ENCODE measurements at places on chromosomes 2 and 18.

GRCh38 chr2:6297238-6297637, 568.5 kb downstream of the CMPK2 start:
- no peak for DNase-seq

DNA sequence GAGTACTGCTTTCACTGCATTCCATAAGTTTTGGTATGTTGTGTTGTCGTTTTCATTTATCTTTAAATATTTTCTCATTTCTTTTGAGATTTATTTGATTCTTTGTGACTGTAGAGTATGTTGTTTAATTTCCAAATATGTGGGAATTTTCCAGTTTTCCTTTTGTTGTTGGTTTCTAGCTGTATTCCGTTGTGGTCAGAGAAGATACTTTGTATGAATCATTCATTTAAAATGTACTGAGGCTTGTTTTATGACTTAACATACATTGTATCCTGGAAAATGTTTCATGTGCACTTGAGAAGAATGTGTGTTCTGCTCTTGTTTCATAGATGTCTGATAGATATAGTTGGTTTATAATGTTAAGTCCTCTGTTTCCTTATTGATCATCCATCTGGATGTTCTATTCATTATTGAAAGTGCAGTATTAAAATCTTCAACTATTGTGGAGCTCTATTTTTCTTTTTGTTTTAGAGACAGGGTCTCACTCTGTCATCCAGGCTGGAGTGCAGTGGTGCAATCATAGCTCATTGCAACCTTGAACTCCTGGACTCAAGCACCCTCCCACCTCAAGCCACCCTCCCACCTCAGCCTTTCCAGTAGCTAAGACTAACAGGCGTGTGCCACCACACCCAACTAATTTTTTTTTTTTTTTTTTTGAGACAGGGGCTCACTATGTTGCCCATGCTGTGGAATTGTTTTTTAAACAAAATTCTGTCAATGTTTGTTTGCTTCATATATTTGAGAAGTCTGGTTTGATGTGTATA, 96.8 kb downstream of the TAF4B start:
- no peak for DNase-seq

GRCh38 chr2:228369400-228370031, 188.0 kb upstream of the SPHKAP start:
- DNase-seq, result no peak

DNA sequence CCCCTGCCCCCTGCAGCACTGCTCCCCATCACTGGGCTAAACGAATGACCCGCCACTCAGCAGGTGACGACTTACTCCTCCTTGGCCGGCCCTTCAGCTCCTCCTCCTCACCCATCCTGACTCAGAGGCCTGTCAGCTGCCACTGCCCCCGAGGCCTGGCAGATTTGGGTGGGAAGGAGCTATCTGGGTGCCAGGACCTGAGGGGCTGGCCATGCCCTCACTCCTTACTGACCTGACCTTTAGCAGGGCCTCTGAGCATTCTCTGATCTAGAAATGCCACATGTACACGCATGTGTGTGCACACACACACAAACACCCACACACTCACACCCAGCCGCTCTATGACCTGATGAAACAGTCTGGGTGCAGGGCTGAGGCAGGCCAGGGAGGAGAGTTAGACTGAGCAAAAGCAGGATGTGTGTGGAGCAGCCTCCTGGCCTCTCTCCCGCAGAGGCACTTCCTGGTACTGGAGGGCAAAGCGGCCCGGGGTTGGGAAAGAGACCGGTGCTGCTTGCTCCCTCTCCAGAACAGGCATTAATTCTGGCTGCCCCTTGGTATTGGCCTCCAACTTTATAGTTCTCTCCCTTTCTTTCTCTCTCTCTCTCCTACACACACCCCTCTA, 68.0 kb downstream of the ZFP36L2 start:
- no peak for DNase-seq

GRCh38 chr18:7079231-7079630, 38.4 kb downstream of the LAMA1 start:
- DNase-seq, result no peak

GRCh38 chr2:32553829-32554432, 73.9 kb upstream of the TTC27 start:
- no peak for DNase-seq

GRCh38 chr2:238081150-238081549, 19.0 kb upstream of the ESPNL start:
- DNase-seq, result no peak

DNA sequence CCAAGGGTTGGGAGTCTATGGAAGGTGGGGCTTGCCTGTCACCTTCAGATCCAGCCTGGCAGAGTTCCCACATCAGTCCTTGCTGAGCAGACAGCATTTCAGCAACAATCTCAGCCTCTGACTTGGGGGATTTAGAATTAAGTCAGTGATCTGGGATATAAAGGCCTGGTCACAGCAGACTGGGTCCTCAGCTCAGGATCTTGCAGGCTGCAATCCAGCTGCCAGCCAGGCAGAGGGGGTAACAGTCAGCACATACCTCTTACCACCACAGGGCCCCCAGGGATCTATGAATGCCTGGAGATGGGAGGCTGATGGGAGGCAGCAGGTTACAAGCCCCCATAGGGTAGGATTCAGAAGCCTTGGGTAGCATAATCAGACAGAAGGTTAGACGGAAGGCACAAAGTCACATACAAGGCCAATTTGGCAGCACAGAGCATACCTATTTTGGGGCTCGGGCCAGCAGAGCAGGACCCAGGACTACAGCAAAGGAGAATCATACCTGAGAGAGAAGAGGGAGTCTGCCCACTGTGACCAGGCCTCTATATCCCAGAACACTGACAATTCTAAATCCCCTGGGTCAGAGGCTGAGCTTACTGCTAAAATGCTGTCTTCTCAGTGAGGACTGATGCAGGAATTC, 163.5 kb downstream of the MTCL1 start:
- DNase-seq, result no peak

- no peak for DNase-seq
These were observed 192.5 kb downstream of the SMAD2 start for GRCh38 chr18:47737956-47738355.

DNA sequence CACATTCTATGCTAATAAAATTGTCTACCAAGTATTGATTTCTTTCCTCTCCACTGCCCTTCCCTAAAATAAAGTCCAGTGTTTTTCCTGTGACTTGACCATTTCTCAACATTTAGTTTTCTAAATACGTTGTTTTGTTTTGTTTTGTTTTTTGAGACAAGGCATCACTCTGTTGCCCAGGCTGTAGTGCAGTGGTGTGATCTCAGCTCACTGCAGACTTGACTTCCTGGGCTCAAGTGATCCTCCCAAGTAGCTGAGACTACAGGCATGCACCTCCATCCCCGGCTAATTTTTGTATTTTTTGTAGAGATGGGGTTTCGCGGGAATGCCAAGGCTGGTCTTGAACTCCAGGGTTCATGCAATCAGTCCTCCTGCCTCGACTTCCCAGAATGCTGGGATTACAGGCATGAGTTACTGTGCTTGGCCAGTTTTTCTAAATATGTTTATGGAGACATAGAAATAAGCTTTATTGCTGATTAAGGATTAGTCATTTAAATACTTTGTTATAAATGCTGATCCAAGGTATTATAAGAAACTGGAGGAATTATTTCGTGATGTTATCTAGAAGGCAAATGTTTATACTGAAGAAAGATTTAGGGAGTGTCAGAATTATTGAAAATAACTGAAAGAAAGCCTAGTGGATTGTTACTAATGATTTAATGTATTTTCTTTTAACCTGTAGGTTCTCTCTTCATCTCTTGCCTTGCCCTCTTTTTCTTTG, 5.7 kb upstream of the HTR2B start:
- no peak for DNase-seq

DNA sequence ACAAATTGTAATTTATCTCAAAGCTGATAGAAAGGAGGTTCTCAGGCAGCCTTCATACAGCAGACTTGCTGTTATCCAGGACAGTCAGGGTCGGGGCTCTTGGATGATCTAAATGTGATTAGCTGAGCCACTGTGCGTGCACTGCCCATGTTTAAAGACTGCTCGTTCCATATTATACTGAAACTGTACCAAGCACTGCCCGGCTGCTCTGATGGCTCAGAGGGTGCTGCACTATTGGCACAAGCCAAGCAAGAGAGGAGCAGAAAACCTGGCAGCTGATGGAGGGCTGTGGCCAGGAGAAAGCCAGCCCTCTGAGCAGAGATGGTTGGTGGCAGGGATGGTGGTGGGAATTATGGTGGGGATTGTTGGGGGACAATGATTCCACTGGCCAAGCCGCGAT, 63.4 kb downstream of the COL6A3 start:
- DNase-seq, result no peak

DNA sequence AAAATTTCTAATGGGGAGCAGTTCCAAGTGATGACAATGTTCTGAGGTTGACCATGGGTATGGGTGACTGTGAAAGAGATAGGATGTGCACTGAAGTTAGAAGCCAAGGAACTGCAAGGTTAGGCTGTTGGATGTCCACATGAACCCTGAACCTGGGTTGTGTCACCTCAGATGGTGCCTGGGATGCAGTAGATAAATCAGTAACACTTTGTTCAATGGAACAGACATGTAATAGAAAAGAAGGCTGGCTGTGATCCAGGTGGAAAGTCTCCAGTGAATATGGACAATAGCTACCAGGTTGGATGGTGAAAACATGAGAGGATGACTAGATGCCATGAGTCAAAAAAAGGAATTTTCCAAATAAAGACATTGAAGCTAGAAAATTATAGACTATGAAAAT, 131.4 kb downstream of the TRABD2A start:
- no peak for DNase-seq

DNA sequence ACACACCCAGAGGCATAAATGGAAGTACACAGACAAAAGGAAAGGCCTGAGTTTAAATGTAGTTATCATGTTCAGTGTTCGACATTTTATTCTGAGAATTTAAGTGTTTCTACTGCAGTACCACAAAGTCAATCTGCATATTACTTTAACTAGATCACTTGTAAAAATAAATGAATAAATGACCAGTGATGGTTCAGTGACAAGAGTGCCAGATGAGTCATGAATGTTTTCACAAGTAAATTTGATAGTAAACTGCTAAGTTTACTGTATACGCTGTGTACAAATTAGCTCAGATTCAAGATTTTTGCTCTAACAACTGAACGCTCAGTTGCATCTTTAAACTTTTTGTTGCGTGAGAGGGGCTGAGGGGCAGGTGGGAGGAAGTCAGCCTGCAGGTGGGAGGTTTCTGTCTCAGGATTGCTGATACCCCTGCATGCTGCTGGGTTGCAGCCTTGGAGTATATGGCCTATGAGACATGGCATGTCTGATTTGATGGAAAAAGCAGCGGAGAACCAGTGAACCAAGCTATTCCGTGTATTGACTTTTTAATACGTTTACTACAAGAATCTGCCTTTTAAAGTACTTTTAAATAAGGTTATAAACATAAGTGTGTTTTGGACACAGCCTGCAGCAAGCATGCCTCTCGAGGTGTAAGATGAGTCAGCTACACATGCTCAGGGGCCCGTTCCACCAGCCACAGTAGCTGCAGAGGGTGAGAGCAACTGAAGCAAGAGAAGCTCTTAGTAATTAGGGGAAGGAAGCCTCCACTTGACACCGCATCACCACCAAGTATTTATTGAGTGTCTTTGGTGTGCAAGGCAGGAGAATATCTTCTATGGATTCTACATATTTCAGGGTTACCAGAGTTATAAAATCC, 245.1 kb downstream of the NEDD4L start:
- no peak for DNase-seq

GRCh38 chr18:44579745-44580144, 100.9 kb upstream of the SETBP1 start:
- no peak for DNase-seq

DNA sequence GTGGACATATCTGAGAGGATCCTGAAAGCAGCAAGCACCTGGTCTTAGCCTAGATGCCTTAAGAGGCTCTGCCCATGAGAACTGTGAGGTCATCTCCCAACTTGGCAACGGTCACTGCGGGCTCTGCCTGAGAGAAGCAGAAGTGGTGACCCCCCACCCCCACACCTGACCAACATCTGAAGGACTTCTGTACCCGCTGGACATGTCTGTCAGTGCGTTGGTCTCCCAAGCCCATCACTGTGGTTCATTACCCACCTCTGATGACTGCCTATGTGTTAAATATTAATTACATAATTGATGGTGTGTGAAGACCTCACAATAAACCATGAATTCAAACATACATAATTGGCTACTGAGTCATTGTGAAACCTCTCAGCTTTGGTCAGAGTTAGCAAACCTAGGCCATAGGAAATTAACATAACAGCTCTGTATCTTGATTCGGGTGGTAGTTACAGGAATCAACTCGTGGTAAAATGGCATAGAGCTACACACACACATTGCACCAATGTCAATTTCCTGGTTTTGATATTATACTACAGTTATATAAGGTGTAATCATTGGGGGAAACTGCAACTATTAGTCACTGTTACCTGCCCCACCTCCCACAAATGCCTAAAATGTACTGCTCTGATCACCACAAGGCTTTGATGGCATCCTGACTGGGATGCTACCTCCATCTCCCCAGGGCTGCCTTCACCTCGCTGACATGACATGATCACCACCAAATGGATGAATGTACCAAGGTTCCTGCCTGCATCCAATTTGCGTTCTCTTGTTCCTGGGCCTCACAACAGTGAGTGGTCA, 4.3 kb upstream of the GALNT1 start:
- DNase-seq, result no peak

DNA sequence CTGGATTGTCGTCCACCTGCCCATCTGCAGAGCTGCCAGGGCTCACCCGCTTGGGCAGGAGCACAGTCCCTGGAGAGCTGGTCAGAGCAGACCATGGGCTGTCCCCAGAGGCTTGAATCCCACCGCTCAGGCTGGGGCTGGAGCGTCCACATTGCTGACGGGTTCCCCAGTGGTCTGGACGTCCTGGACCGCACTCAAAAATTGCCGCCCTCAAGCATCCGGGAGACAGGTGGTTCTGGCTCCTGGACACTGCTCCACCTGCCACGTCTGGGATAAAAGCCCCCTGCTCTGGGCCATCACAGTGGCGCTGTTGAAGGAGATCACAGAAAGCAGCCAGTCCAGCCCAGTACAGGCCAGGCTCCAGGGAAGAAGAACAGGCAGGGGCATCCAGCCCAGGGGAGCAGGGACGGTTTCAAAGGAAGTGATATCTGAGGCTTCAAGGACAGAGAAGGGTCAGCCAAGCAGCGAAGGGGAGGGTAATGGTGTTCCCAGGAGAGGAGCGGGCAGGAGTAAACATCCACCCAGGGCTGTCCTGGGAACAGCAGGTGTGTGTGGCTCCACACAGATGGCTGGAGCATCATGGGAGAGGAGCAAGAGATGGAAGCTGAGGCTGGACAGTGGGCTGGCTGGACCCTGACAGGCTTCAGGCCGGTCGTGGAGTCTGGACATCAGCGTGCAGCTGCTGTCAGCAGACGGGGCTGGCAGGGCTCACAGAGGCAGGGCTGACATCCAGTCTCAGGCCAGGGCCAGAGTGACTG, 21.9 kb upstream of the ID2 start:
- no peak for DNase-seq

DNA sequence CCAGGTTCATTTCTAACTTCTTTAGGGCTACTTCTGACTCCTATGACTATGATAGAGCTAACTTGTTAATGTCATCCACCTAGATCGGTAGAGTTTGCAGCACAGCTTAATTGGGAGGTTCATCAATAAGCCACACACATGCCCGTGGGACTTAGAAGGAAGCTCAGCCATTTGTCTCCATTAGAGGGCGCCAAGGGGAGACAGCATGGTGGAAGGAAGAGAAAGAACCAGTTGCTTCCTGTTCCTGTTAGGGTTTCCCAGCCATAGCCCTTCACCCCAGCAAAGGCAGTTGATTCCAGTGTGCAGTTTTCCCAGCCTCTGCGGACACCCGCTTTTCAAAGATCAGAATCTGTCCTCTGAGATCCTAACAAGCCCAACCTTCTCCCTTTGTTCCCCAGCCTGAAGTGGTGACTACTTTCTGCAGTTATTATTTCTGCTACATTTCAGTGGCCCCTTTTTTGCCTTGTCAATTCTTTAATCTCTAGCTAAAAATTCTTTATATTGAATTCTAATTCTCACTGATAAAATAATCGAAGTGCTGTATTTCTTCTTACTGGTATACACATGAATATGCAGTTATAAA, 30.3 kb downstream of the MAIP1 start:
- no peak for DNase-seq

Data from hematopoietic multipotent progenitor cell (in vitro differentiated cells).